ENCODE measurements at places on chromosomes 16 and 17.

DNA sequence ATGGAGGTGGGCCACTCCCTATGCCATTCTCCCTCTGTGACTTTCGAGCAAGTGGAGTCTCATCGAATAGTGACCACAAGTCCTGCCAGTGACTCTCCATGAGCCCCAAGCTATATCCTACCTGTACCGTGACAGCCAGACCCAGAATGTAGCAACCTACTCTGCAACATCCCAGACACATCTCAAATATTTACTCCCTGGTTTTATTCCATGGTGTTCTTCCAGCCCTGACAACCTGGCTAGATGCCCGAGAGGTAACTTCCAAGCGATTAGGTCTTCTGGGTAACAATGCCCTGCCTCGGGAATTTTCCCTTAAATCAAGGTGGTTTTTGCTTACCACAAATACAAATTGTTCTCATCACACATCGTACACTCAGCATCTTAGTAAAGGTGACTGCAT lies 211.7 kb downstream of the ZFHX3 start:
- no peak for DNase-seq

DNA sequence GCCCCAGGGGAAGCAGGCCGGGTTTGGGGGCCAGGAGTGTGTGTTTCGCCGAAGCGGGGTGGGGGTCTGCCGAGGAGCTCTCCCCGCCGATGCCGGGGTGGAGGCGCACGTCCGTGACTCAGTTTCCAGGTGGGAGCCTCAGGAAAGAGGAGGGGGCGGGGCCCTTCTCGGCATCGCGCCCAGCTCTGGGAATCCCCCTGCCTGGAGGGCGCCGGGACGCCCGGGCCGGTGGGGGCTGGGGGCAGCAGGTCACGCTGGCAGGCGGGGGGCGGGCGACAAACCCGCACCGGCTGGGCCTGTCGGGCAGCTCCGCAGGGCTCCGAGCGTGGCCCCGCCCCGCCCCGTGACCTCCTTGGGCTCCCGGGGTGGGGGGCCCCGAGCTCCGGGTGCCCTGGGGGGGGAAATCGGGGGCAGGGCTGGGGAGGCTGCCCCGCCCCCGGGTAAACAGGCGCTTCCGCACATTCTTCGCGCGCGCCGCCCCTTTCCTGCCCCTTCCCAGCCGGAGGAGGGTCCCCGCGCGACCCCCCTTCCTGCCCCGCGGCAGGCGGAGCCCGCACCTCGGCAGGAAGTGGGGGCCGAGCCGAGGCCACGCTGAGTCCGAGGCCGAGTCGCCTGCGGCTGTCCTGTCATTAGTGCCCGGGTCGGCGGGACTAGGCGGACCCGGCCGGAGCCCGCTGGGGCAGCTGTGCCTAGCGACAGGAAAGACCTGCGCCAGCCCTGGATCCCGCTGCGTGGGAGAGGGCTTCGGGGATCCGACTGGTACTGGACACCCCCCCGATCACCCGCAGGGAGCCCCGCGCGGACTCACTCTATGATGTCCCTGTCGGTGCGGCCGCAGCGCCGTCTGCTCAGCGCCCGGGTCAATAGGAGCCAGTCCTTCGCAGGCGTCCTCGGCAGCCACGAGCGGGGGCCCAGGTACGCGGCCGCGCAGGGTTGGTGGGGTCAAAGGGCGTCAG lies 9.3 kb downstream of the RIPOR1 start:
- DNase-seq: peak; percentile 58

- DNase-seq: no peak
Observed at GRCh38 chr17:75897160-75898019, 639 bp upstream of the TRIM65 start.

DNA sequence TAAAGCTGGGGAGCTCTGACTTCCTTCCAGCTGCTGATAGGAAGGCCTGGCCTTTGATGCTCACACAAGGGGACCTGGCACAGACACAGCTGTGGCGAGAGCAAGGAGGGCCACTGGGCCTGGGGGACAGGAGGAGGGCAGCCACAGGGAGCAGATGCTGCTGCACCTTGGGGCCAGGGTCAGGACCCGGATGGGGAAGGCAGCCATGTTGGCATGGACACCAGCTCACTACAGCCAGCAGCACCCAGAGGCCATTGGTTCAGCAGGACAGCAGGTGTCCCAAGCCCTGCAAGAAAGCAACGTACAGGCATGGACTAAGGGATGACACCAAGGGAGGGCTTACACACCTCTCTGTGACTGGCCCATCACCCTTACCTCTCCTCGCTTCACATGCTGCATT lies 8.0 kb upstream of the RNF112 start:
- DNase-seq: no peak

GRCh38 chr17:14298947-14299279 lies 2.0 kb upstream of the HS3ST3B1 start:
- no peak for DNase-seq

Measured in activated CD4-positive, alpha-beta T cell treated with anti-CD3 and anti-CD28 coated beads, Interleukin-2, amount 50 U/mL, for 1 hour (primary cell).